ENCODE measurements at places on chromosomes 16 and 17.

GRCh38 chr16:30350134-30350871 lies 4.8 kb downstream of the CD2BP2 start:
- peak; percentile 40 for DNase-seq

DNA sequence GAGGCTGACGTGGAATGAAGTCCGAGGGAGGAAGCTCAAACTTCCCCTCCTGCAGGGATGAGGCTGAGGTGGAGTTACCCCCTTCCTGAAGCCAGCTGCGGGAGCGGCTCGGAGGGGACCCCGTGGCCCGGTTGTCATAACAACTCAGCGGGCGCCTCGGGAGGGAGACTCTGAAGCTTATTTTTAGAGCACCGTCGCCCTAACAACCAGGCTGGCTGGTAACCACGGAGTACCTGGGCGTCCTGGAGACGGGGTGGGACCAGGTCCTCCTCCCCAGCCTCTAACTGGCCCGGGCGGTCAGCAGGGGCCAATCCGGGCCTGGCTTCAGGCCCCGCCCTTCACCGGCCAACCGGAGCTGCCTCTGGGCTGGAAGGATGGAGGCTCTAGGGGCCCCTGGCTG lies 27.7 kb downstream of the NECAB2 start:
- peak; percentile 74 for DNase-seq

GRCh38 chr17:41992576-41992975 lies 24.7 kb downstream of the DNAJC7 start:
- DNase-seq, result no peak

GRCh38 chr17:35011671-35012216 lies 31.4 kb downstream of the LIG3 start:
- DNase-seq, result no peak

DNA sequence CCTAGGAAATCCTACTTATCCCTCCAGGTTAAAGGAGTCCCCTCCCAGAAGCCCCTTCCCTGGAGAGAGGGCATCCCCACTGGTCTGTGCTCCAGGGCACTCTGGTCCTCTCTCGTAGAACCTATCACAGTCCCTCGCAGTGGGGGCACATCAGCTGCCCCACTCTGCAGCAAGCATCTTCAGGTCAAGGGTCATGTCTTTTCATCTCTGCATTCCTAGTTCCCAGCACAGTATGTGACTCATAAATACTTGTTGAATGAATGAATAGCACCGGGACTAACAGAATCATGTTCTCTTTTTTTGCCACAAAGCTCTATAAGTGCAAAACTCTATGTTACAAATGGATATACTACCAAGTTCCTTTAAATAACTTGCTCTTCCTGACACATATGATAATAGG lies 36.0 kb downstream of the RNF157 start:
- peak; percentile 67 for DNase-seq

- DNase-seq, result no peak
These were observed 108.3 kb upstream of the FAM20A start for GRCh38 chr17:68709461-68709860.

DNA sequence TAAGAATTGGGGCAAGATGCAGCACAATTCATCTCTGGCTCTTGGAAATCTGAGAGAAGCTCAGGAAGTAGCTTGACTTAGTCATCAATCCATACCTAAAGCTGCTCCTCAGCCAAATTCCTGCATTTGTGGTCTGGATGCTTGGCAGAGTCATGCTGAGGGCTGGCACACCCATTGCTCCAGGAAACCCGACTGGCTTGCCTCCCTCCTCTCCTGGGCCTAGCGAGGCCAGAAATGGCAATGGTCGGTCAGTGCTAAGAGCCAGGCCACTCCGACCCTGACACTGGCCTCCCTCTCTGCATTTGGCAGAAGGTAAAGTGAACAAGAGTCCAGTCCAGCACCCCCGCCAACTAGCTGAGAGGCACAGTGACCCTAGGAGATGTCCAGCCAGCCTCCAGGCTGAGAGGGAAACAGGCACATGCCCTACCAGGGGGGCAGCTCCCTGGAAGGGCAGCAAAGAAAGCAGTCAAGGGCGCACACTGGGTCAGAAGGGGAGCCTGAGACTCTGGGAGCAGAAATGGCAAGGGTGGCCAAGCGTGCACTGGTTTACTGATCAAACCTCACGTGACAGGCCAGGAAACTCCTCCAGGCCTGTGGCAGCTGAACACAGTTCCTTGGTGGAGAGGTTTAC lies 10.0 kb downstream of the POLDIP2 start:
- peak; percentile 93 for DNase-seq

DNA sequence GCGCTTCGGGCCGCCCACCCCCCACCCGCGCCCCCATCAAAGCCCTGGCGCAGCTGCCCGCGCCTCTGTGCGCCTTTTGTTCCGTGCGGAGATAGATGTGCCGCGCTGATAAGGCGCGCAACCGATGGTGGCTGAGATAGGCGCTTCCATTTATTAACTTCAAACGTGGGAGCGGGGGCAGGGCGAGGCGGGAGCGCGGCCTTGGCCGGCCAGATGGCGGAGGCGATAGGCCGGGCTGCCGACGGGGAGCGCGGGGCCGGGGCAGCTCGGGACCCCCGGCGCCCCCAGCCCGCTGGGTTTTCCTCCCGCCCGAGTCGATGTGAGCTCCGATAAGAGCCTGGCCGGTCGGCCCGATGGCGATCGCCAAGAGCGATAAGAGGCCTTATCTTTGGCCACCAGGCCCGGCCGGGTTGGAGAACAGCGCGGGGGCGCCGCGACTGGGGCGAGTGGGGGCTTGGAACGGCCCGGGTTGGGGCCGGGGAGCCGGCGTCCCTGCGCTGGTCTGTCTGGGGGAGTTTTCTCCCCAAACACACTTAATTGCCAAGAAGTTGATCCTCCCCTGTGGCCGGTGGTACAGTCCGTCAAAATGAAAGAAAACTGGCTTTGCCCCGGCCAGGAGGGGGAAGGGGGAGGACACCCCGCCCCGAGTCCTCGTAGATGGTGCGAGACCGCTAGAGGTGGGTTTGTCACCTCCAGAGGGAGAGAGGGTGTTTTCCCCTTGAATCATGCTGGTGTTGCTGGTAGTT lies 2.7 kb downstream of the ZFPM1 start:
- no peak for DNase-seq

DNA sequence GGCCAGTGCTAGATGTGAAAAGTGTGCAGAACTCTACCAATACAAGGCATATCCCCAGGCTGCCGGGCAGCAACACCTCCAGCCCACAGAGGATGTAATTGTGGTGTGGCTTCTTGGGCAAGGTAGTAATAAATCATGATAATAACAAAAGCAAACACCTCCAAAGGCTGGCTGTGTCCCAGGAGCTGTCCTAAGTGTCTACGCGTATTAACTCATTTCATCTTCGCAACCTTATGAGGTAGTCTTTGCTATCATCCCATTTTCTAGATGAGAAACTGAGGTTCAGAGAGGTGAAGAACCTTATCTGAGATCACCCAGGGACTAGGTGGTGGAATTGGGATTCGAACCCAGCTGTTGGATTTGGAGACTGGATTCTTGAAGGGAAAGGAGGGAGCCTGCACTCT lies 5.3 kb downstream of the PDK2 start:
- DNase-seq, result no peak

DNA sequence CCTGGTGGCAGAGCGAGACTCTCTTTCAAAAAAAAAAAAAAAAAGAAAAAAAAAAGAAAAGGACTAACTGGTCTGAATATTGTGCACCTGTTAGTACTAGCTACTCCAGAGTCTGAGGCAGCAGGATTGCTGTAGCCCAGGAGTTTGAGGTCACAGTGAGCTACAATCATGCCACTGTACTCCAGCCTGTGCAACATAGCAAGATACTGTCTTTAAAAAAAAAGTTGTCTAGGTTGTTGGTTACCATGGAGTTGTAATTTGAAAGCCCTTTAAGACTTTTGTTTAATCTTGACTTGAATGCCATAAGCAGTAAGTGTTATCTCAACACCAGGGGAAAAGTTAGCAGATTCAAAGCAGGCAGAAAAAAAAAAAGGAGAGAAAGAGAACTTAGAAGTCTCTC lies 10.9 kb upstream of the C16orf54 start:
- no peak for DNase-seq

DNA sequence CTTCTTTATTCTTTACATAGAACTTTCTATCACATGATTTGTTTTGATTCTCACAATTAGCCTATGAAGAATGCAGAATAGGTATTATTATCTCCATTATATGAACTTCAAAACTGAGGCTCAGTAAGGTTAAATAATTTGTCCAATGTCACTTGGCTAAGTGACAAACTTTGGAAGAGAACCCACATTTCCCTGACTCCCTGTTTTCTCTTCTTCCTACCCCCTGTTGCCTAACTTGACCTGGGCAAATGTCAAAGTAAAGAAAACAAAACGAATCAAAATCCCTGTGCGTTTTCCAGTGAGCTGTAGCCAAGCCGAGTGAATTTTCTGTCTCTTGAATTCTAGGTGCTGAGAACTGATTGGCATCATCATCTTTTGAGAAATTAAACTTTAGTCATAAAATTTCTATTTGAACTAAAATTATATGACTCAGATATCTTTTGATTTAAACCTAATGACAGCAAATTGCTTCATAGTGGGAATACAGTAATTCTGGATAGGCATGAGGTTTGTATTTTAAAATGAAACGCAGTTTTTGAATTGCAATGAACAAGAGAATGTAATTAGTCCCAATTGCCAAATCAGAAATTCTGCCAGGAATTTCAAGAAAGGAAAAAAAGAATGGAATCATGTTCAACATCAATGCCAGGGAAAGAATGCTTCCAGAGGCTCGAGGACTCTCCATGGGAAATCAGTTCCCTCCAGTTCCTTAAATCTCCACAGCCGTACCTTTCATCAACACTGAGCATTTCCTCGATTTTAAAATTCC lies 4.6 kb upstream of the NACA2 start:
- no peak for DNase-seq

- DNase-seq, result peak; percentile 73
These were observed 23.2 kb downstream of the SLC7A6OS start for GRCh38 chr16:68287276-68288251.
